NCI-H774 (cell line): ENCODE measurements at places on chromosomes 3 and 15.

DNA sequence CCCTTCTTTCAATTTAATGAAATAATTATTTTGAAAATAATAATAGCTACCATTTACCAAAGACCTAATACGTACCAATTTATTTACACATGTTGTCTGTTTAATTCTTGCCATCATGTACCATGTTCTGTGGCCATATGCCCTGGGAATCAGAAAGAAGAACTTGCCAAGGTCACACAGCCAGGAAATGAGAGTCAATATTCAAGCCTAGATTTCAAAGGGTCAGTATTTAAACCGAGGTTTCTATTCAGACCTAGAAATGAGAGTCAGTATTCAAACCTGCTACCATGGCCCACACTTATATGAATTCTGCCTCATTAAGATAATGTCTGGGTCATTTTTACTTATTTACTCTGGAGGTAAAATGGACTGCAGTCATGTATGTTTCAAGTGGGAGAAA, 103.6 kb upstream of the TBL1XR1 start:
- no peak for DNase-seq

GRCh38 chr15:40006646-40007045, 32.3 kb downstream of the SRP14 start:
- DNase-seq: no peak

- DNase-seq: no peak
Observed at GRCh38 chr3:39062180-39062579, 10.4 kb downstream of the WDR48 start.

DNA sequence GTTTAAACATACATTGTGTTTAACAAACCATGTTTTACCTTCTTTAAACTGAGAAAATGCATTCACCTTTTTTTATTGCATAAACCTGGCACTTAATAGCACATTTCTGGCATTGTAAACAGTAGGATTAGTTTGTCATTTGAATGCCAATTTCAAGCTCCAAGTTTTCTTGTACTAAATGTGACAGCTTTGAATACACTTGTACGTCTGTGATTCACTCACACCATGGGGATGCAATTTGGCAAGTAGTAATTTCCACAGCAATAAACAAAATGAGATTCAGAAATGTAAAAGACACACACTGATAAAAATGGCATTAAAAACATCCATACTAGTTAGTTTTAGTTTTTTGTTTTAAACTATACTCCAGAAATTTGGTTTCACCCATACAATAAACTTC, 598.9 kb downstream of the SI start:
- DNase-seq: no peak

- no peak for DNase-seq
Observed at GRCh38 chr3:114089675-114090074, 33.1 kb downstream of the QTRT2 start.

DNA sequence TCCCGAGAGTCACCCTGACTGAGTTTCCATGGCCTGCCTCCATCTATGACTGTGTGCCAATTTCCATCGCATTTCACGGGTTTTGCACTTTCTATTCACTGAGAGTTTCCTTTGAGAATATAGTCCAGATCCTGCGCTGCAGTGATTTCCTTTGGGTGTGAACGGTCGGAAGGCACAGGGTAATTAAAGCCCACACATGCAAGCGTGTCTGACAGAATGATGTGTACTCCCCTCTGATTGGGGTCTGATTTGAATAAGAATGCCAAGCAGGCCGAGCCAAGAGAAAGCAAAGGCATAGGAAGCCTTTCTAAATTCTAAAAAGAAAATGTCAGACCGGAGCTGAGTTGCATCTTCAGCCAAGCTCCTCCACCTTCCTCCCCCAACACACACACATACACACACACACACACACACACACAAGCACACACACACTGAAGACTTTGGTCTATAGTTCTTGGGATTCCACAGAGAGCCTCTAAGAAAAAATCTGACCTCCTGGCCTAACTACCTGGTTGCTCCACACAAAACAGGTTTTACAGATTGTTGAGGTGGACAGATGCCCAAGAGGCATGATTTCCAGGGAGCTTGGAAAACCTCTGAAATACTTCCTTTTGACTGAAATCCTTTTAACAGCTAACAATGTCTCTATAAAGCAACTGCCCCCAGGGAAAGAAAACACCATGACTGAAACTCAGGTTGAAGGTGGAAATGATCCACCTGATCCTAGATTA, 59.7 kb upstream of the LRRN1 start:
- DNase-seq: no peak

DNA sequence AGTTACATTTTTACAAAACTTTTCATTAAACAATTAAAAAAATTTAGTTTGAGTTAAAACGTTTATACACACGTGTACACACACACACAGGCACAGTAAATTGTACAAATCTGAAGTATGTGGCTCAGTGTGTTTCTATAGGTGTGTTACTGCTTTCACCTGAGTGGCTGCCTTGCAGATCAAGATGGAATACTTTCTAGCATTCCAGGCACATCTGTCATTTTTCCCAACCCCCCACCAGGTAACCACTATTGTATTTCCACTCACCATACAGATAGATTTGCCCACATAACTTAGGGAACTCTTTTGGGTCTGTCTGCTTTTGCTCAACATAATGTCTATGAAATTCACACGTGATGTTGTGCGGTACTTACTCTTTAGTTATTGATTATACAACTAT, 141.1 kb downstream of the PTPRG start:
- DNase-seq: no peak

- no peak for DNase-seq
Observed at GRCh38 chr3:46987743-46988401, 8.4 kb downstream of the NBEAL2 start.

DNA sequence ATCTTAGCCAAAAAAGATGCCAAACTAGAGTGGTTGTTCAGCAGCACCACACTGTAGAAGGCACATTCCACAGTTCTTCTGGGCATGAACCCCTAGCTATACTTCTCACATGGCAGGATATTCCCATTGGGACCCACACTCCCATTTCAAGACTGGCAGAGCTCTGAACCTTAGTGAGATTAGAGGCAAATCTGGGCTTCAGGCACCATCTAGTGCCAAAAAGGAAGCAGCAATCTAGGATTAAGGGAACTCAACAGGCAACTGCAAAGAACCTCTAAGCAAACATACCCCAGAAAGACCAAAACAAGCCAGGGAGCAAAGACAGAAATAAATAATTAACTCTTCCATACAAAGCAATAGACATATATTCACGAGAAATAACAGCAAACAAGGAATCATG, 66.2 kb downstream of the TAFA4 start:
- no peak for DNase-seq

DNA sequence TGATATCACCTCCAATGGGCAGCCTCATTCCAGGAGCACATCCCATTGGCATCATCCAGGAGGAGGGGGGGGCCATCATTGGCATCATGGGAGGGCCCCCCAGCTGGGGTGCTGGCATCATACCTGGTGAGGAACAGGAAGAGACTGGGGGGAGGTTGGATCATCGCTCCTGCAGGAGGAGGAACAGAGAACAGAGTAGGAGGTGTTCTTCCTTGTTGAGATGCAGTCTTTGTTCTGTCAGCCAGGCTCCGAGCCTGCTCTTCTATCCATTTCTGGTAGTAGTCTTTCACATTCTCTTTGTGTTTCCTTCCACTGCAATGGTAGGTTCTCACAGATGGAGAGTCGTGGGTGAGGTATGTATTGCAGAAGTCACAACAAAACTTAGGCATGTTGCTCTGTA, 16.7 kb upstream of the ERICH6 start:
- DNase-seq: no peak

DNA sequence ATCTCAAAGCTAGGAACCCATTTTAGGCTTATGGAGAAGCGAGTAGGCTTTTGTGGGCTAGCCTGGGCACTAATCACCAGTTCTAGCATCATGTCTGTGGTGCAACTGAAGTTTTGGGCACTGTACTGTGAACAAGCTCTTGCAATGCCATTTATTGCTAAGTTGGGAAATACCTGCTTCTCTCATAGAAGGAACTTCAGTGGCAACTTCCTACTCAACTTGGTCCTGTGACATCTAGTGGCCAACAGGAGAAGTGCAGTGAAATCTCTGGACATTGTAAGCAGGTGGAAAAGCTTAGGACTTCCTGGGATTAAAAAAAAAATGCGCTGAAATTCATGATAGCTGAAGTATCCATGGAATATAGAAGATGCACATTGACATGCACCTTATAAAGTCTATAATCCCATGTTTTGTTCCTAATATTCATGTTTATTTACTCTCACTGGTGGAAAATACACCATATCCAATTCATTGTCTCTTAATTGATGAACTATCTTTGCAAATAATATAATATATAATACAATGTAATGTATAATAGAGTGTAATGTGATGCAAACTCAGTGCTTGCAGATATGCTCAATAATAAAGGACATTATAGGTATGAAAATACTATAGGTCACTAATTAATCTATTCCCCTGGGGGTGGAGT, 6.5 kb upstream of the ALDH1A3 start:
- DNase-seq: peak; percentile 45

GRCh38 chr15:49507261-49507660, 84.2 kb downstream of the FGF7 start:
- no peak for DNase-seq

- no peak for DNase-seq
Observed at GRCh38 chr15:96732704-96733103, 402.2 kb downstream of the NR2F2 start.

DNA sequence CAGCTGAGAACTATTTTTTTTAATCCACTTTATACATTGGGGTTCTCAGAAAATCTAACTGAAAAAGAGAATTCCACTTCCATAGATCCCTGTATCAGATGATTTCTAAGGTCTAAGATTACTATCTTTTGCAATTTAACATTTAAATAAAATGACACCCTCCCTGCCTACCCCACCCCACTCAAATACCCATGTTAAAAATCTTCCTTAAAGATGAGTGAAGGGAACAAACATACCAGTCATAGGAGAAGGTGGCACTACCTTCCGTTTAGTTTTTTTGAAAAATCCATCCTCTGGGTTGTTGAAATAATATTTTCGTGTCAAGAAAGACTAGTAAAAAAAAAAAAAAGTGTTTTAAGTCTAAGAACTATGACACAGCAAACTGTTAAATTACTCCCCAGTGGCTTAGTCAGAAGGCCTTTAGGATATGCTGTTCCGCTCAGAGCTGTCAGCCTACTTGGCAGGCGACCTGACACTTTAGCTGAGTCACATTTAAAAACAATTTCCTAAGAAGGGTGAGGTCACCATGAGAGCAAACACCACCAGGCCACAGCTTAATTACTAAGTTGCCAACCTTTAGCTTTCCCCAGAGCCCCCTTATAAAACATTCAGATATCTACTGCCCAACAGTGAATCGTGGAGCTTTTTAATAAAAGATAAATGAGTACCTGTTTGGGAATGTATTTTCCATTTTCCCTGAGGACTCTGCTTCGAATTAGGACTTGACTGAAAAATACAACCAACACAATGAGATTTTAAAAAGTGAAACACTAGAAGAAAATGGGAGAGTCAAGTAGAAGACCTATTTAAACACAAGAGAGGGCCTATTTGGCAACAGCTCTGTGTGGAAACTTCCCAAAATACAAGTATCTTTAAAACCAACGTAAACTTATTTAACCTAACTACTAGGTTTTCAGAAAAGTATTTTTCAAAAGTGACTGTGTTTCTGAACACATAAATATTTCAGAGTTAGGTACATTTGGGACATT, 9.6 kb downstream of the EMC3 start:
- DNase-seq: peak; percentile 27

- DNase-seq: no peak
Observed at GRCh38 chr3:136151219-136151618, 44.9 kb downstream of the MSL2 start.

DNA sequence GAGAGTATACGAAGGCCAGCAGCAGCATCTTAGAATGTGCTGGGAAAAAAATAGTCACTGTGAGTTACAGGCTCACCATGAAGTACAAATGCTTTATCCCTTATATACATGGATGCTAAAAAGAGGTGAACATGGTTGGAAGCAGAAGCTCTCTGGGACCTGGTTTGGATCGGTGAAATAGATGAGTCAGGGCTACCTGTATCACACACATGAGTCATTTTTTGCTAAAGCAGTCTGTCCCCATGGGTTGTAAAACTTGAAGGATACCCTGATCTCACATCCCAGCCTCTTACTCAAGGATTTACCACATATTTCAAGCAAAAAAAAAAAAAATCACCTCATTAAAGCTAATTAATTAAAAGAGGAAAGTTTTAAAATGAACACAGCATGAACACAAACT, 6.9 kb upstream of the SERPINI2 start:
- no peak for DNase-seq

DNA sequence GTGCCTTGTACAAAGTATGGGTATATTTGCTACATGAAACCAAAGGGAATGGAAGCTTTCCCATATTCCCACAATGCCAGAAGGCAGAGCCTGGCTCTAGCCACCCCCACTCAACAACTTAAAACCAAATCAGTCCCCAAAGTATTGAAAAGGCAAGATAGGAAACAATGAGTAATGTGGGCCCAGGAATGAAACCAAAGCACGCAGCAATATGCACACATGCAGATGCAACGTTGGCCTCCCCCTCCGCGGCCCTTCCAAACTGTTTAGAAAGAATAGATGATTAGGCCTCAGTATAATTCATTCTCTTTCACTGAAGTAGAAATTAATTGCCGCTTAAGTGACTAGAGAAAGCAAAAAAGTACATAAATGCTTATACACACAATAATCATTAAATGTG, 59.1 kb downstream of the THRB start:
- DNase-seq: no peak

GRCh38 chr3:115581362-115582135, 41.8 kb upstream of the GAP43 start:
- DNase-seq: no peak

GRCh38 chr3:99114565-99115291, 213.2 kb upstream of the DCBLD2 start:
- DNase-seq: no peak

GRCh38 chr3:88076712-88077111, 17.7 kb downstream of the ZNF654 start:
- no peak for DNase-seq

- no peak for DNase-seq
Observed at GRCh38 chr15:60469893-60470641, 8.9 kb downstream of the ICE2 start.

DNA sequence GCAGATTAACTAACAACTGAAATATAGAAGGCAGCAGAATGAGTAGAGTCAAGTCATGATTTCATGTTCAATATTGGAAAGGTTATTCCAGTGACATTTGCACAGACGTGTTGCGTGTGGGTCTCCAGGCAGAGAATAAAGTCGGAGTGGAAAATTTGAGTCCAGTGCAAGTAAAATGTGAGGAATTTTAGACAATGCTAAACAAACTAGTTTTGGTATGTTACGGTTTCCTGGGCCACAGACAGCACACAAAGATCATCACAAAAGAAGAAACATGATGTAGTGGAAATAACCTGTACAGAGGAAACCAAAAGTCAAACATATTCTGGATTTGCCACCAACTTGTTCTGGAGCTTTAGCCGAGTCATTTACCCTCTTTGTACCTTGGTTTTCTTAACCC, 367 bp downstream of the OR4F6 start:
- DNase-seq: no peak
